ENCODE measurements at places on chromosomes 16 and 17. TPM values are rescaled to one million over a fixed set of nuclear protein-coding genes. Genes with fewer than 3 reads are reported as not detected.

The ITGAD gene
- not detected for total RNA-seq

The ST6GALNAC1 gene
- total RNA-seq = not detected

The GSG1L gene
- not detected for total RNA-seq

The TPSD1 gene
- not detected for total RNA-seq

The FLOT2 gene
- 251 TPM for total RNA-seq

The TEKT5 gene
- total RNA-seq = 0.42 TPM

The C1QL1 gene
- total RNA-seq = not detected

The NOS2 gene
- total RNA-seq = 0.12 TPM

The IL17C gene
- 1.5 TPM for total RNA-seq

The CHTF18 gene
- total RNA-seq = 76.1 TPM

The CCDC144A gene
- total RNA-seq = 4.8 TPM

- no peak for DNase-seq
Measured at GRCh38 chr17:78882540-78883088, 20.4 kb downstream of the CEP295NL start.

DNA sequence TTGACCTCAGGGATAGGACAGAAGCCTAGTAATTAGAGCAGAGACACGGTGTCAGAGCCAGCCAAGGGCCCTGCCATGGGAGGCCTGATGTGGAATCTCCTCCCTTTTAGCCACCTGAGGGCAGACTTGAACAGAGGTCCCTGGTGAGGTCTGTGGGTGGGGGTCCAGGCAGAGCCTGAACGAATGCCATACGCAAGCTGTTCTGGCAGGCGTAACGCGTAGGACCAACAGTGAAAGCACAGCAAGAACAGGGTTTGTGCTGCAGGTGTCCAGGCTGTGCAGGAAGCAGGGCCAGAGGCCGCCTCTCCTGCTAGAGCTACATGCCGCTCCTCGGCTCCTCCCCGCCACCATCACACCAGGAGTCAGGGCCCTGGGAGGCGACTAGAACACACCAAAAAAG, 81.9 kb upstream of the TBX2 start:
- DNase-seq = no peak

DNA sequence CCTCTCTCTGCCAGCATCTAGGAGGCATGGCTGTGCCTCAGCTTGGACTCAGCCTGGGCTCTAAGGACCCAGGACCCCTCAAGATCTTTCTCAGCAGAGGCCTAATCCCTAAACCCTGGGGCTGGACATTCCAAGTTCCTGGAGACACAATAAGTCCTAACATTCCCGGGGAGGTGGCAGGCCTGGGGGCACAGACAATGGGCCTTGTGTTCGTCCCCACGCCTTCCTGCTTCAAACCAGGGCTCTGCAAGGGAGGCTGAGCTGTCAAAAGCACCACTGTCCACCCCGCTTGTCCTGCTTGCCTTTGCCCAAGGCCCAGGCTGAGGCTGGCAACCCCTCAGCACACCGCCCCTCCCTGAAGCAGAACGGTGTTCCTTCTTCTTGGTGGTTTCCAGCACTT, 13.7 kb downstream of the SDK2 start:
- no peak for DNase-seq

- peak; percentile 44 for DNase-seq
Measured at GRCh38 chr17:32515677-32516383, 29.0 kb downstream of the CDK5R1 start.

DNA sequence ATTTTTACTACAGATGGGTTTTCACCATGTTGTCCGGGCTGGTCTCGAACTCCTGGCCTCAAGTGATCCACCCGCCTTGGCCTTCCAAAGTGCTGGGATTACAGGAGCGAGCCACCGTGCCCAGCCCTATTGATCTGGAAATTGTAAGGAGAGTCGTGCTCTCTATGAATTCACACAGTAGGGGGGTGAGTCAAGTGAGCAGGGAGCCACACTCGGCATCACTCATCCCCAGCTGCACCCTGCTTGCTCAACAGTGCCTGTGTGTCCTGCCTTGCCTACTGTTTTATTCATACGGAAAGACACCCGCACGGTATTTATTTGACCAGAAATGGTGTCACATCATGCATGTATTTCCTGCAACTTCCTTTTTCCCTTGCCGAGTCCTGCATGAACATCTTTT, 157.2 kb upstream of the FOXF1 start:
- no peak for DNase-seq

- no peak for DNase-seq
Measured at GRCh38 chr16:72913551-72913950, 134.4 kb downstream of the ZFHX3 start.

DNA sequence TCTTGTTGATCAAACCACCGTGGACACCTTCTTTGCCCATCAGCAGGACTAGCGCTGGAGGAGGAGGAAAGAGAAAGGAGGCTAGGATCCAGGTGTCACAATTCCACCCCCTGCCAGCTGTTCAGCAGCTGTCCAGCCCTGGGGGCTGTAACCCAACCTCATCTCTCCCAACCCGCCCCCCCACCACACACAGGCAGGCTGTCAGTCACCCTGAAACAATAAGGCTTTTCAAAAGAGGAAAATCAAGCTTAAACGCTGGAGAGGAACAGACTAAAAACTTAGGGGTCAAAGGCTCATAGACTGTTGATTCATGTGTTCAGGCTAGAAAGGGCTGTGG, 2.4 kb downstream of the PFN1 start:
- DNase-seq = peak; percentile 25

DNA sequence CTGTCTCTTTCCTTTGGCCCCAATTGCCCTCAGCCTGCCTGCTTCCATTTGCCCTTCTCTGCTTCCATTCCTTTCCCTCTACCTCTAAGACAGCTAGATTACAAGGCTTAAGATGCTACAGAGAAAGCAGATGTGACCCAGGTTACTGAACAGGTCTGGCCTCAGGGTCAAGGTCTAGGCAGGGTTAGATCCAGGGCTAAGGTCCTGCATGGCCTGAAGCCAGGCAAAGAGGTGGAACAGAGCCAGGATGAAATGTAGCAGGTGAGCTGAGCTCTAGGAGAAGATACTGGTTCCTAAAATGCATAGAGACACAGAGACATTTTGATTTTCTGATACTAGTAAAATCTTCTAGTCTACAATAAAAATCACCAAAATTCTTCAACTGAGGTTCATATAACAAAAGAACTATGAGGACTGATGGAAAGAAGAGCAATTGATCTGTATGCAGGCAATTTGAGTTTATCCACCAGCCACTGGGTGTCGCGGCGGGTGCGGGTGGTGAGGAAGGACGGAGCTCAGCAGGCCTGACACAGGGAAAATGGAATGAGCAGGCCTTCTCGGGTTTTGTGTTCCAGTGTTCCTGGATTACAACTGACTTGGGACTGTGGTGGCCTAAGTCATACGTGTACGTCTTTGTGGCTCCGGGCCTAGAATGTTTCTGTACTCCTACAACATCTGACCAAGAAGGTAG, 95.9 kb downstream of the MYH10 start:
- no peak for DNase-seq

GRCh38 chr16:29653471-29653870, 9.6 kb upstream of the SPN start:
- DNase-seq = peak; percentile 82

- no peak for DNase-seq
Measured at GRCh38 chr17:67443931-67444595, 67.0 kb downstream of the PITPNC1 start.

DNA sequence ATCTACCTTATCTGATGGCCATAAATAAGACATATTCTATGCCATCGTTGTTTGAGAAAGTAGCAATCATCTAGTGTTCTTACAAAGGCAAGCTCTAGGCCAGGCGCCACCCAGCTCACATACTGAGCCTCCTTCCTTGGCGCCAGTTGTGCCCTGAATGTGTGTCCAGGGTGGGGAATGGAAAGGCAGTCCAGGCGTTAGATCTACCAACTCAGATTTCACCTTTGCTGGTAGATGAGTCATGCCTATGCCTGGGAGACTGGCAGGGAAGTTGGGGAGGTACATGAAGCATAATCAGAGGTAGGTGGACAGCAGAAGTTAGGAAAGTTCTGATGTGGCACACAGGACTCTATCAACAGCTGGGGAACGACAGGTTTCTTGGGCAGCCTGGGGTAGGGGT, 23.6 kb downstream of the SDR42E1 start:
- DNase-seq = no peak

DNA sequence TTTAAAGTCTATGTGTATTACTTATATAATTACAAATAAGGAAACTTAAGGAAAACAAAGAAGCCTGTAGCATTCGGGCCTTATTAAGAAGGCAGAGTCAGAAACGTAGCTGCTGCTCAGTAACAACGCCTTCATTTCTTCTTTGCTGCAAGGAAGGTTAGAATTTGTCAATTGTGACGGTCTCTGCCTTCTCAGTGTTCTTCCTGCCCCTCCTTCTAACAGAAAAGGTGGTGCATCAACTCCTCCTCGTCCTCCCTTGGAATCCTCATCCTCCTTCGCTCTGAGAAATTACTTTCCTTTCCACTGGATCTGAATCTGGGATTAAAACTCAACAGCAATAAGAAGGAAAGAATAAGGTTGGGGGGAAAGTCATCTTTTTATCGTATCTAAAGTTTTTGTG, 63.0 kb downstream of the VPS53 start:
- DNase-seq = no peak

DNA sequence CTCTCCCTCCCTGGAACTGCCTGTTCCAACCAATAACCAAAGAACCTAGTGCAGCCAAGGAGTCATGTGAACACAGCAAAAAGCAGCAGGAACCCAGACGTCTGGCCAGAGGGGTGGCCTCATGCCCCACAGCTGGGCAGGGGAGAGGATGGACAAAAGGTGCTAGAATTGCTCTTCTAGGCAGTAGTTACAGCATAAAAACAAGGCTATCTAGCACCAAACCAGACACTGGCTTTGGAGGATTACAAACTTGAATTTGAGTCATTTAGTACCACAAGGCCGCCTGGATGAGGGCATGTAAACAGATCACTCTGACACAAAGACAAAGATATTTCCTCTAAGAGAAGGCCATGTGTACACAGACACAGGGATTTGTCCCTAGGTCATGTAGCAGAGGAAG, 423.3 kb upstream of the MAF start:
- no peak for DNase-seq

GRCh38 chr16:80583466-80583865, 42.7 kb downstream of the DYNLRB2 start:
- no peak for DNase-seq

DNA sequence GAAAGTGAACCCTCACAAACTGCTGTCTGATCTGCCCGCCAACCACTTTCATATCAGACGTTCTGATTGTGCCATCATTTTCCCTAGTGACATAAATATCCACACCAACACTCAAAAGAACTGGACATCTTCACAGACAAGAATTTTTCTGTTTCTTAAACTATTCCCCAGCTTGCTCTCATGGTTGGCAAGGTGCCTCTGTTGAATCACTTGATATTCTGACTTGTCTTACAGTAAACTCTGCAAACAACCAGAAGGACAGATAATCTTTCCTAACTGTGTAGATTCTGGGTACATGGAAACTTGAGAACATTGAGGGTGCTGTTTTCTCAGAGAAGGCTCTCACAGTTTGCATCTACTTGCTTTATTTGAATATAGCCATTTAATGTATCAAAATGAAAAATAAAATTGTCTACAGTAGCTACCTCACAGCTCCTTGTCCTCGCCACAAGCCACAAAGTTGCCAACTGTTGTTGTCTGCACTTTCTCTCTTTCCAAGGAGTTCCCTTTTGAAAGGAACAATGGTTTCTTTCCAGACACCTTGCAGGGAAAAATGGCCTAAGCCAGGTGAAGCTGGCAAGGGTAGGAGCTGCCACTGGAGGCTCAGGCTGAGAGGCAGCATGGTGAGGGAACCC, 46.0 kb upstream of the ADAMTS18 start:
- no peak for DNase-seq

DNA sequence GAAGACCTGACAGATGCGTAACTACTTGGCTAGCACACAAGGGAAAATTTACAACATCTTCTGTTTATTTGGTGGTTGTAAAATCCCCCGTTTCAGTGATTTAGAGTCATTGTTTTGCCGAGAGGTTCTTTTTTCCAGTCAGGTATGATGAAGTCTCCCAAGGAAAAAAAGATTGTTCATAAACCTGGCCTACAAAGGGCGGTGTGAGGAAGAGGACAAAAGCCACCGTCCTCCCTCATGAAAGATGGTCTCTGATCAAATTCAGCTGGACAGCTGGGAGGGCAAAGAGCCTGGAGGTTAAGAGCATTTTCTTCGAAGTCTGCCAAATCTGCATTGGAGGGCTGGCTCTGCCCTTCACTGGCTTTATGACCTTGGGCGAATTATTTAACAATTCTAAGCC, 419.9 kb downstream of the HAPSTR1 start:
- DNase-seq = no peak

DNA sequence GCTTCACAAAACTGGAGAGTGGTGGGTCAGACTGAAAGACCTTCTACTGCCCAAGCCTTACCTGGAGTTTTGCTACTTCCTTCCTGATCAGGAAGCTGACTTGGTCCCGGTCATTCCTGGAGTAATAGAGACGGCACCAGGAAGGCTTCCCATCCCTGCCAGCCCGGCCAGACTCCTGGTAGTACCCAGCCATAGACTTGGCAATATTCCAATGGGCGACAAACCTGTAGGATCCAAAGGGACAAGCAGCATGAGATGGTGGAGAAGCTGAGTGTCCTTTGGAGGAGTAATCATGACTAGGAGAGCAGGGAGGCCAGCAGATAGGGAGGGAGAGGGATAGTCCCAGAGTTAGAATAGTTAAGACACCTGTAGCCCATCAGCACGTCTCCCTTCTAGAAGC, 8.7 kb downstream of the RECQL5 start:
- DNase-seq = no peak

GRCh38 chr17:2018716-2019510, 6.2 kb downstream of the RTN4RL1 start:
- DNase-seq = no peak

DNA sequence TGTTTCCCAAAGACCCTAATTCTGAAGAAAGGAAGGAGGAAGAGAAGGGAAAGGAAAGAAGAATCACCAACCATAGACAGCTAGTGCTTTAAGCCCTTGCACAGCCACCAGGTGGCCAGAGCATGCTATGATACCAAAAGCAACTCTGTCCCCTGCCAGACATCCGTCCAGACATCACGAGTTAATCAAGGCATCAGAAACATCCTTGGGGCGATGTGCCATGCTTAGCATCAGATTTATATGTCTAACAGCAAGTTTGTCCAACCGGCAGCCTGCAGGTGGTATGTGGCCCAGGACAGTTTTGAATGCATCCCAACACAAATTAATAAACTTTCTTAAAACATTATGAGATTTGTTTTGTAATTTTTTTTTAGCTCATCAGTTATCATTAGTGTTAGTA, 2.9 kb upstream of the CRYBA1 start:
- no peak for DNase-seq

DNA sequence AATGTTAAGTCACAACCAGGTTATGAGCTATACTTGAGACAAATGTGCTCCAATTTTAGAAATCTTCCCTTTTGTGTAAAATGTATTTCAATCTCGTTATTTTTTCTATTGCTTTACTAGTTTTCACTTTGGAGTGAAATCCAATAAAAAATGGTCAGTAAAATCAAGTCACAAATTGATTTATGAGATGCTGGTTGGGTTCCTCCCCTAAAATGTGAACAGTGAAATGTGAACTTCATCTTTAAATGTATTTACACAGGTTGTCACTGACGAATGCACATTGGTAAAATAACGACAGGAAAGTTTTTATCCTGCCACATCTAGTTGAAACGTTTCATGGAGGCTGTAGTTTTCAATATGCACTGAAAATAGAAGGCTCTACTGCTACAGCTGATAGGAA, 55.5 kb downstream of the COX10 start:
- no peak for DNase-seq

- no peak for DNase-seq
Measured at GRCh38 chr17:1111599-1112443, 68.0 kb downstream of the ABR start.
